Esophagus muscularis mucosa (tissue), 4 donors: ENCODE measurements at places on chromosomes 1 and 21. TPM values are rescaled to one million over a fixed set of nuclear protein-coding genes. Genes with fewer than 3 reads are reported as not detected.

GRCh38 chr1:112798292-112798691 is 83.2 kb upstream of the PPM1J start:
- no peaks in the 10 kb centered on the region for H3K36me3 ChIP-seq
- DNase-seq, result no peak
- no peaks in the 10 kb centered on the region for H3K27me3 ChIP-seq
- H3K4me3 ChIP-seq, result no peak overlapping the region

DNA sequence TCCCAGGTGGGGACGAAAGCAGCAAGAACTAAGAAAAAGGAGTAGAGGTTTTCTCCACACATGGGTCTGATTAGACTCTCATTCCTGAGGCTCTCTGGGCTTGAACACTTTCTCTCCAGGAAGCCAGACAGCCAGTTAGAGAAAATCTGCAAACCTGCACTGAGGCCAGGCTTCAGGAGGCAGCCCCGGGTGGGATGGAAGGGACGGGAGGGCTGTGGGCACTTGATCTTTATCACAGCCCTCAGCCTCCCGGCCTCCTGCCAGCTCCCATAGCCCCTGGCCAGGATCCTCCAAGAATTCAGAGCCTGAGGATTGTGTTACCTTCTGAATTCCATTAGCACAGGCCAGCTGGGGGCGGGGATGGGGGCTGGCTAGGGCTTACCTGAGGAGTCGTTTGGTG is 40.1 kb downstream of the SERTAD4 start:
- DNase-seq, result no peak
- H3K4me3 ChIP-seq, result no peak overlapping the region
- H3K27ac ChIP-seq, result no peak overlapping the region
- no peaks in the 10 kb centered on the region for H3K4me1 ChIP-seq

The PLA2G2F gene
- total RNA-seq, result not detected

DNA sequence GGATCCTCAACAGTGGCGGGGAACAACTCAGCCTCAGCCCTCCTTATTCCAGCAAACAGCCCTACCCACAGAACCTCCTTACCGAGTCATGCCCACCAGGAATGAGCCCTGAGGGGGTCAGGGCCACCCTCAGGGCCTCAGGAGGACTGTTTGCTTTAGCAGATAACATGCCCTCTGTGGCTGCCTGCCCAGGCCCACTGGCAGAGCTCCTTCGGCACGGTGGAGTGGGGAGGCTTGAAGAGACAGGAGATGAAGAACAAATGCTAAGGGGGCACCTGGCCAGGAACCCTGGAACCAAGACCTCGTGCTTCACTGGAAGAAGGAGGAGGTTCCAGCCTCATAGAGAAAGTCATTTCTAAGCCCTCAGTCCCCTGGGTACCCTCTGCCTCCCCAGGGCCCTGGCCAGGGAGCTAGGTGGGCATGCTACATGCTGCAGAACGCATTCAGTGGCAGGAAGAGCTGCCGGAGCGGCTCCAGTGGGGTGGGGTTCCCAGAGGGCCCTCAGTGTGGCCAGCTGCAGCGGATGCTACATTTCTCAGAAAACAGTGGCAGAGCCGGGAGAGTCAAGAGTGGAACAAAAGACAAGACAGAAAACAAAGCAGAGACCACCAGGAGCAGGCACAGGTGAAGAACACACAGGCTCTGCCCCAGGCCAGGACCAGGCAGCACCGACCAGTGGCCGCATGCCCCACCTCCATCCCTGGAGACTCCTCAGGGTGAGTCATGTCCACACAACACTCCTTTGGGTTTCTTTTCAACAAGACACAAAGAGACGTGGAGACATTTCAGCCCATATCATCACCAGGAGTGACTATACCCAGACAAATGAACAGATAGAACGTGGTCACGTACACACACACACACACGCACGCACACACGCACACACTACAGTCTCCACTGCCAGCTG is 39.8 kb downstream of the RIMS3 start:
- H3K27me3 ChIP-seq, result no peaks in the 10 kb centered on the region
- no peak for DNase-seq
- H3K36me3 ChIP-seq, result no peaks in the 10 kb centered on the region
- H3K27ac ChIP-seq, result no peak overlapping the region

The HES3 gene
- not detected for total RNA-seq

GRCh38 chr1:101026430-101026788 is 825 bp upstream of the DPH5 start:
- peaks cover 22% of the 10 kb centered on the region for H3K4me1 ChIP-seq
- H3K27ac ChIP-seq, result peak overlapping the region; percentile 88
- no peak for DNase-seq
- H3K27me3 ChIP-seq, result no peaks in the 10 kb centered on the region

DNA sequence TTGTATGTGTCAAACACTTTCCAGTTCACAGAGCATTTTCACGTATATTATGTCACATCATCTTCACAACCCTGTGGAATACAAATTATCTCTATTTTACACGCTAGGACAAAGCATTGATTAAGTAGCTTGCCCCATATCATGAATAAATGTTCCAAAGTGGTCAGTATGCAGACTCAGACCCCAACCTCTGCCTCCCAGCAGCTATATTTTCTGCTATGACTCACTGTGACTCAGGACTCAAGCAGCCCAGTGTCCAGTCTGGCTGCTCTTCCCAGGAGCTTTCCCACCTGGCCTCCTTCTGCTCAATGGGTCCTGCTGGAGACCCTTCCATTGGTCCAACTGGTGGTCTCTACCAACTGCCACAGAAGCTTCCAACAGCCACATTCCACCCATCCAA is 56.0 kb upstream of the RAP1A start:
- peaks cover 14% of the 10 kb centered on the region for H3K4me1 ChIP-seq
- H3K27ac ChIP-seq, result no peak overlapping the region
- no peak overlapping the region for H3K4me3 ChIP-seq
- H3K36me3 ChIP-seq, result no peaks in the 10 kb centered on the region

DNA sequence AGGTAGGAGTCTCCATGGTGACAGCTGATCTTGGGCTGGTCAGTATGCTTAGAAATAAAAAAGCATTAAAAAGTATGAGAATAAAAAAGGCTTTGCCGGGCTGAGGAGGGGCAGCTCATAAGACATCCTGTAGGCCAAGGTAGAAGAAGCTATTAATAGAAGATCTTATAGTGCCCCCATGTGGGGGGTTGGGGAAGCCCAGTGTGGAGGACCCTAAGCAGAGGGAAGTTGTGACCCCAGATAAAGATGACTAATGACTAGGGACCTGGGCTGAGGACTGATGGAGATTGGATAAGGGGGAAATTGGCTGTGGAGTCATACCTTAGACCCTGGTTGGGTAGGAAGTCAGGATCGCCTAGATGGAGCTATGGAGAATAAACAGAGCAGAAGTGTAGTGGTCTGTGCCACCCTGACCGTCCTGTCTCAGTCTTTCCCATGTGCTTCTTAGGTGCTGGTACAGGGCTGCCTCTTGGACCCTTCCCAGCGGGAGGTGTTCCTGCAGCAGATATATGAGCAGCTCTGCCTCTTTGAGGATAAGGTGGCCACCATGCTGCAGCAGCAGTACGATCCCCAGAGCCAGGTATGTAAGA is 25.0 kb downstream of the SZT2 start:
- H3K4me1 ChIP-seq, result no peaks in the 10 kb centered on the region
- H3K4me3 ChIP-seq, result no peak overlapping the region
- no peaks in the 10 kb centered on the region for H3K27me3 ChIP-seq
- H3K36me3 ChIP-seq, result peaks cover 64% of the 10 kb centered on the region
- no peak for DNase-seq

GRCh38 chr21:46082963-46083790 is 14.7 kb upstream of the COL6A2 start:
- H3K27ac ChIP-seq, result peak overlapping the region; percentile 5
- DNase-seq, result peak; percentile 86
- H3K36me3 ChIP-seq, result no peaks in the 10 kb centered on the region
- no peaks in the 10 kb centered on the region for H3K27me3 ChIP-seq
- H3K4me1 ChIP-seq, result peaks cover 22% of the 10 kb centered on the region

DNA sequence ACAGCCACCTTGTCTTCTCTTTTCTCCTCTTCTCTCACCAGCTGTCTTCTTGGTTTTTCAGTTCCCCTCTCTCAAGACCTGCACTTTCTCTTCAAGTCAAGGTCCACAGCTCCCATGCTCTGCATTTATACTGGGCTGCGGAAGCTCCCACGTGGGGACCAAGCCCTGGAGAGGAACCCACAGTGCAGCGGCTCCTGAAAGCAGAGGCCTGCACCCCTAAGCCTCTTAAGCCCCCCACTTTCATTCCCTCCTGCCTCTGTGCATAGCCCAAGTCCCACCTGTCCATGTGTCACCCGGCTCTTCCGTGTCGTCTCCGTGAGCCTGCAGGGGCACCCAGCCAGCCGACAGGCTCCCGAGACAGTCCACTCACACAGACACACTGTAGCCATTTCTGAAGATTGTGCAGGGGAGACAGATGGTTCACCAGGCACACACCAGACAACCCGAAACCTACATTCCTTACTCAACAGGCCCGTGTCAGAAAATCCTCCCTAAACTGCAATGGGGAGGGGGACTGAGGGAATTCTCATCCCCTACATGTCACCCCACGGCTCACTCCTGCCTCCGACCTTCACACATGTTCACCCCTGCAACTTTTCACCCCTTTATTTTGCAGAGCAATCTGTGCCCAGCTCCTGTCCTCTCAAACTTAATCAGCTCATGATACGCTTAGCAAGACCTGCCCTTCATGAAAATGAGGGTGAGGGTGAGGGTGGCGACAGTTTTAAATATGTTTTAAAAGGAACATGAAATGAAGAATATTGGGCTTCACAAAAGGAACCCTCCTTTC is 6.3 kb downstream of the MX2 start:
- no peak for DNase-seq
- H3K36me3 ChIP-seq, result no peaks in the 10 kb centered on the region
- no peaks in the 10 kb centered on the region for H3K27me3 ChIP-seq
- H3K4me3 ChIP-seq, result no peak overlapping the region
- peaks cover 9% of the 10 kb centered on the region for H3K4me1 ChIP-seq
- peak overlapping the region; percentile 51 for H3K27ac ChIP-seq

DNA sequence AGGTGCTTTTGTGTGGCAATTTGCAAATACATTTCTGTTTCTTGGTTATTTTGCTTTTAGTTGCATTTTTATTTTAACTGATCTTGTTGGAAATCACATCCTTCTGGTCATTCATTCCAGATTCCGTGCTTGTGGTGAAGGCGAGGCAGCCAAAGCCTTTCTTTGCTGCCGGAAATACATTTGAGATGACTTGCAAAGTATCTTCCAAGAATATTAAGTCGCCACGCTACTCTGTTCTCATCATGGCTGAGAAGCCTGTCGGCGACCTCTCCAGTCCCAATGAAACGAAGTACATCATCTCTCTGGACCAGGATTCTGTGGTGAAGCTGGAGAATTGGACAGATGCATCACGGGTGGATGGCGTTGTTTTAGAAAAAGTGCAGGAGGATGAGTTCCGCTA is 34.8 kb upstream of the CD101 start:
- no peak overlapping the region for H3K27ac ChIP-seq
- peaks cover 24% of the 10 kb centered on the region for H3K4me1 ChIP-seq
- no peak overlapping the region for H3K4me3 ChIP-seq
- H3K27me3 ChIP-seq, result no peaks in the 10 kb centered on the region

DNA sequence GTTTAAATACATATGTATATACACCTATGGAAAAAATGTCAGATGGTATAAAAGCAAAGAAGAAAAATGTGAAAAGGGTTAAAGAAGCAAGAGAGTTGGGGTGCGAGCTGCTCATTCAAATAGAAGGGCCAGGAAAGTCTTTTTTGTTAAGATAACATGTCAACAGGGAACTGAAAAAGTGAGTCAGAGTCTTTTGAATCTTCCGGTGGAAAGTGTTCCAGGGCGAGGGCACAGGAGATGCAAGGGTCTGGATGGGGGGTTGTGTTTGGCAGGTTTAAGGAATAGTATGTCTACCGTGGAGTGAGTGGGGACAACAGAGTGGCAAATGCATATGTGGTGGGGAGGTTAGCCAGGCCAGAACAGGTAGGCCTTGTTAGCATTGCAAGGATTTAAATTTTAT is 22.2 kb upstream of the GNG12 start:
- H3K27ac ChIP-seq, result no peak overlapping the region
- no peaks in the 10 kb centered on the region for H3K27me3 ChIP-seq
- no peak for DNase-seq
- peaks cover 11% of the 10 kb centered on the region for H3K4me1 ChIP-seq

DNA sequence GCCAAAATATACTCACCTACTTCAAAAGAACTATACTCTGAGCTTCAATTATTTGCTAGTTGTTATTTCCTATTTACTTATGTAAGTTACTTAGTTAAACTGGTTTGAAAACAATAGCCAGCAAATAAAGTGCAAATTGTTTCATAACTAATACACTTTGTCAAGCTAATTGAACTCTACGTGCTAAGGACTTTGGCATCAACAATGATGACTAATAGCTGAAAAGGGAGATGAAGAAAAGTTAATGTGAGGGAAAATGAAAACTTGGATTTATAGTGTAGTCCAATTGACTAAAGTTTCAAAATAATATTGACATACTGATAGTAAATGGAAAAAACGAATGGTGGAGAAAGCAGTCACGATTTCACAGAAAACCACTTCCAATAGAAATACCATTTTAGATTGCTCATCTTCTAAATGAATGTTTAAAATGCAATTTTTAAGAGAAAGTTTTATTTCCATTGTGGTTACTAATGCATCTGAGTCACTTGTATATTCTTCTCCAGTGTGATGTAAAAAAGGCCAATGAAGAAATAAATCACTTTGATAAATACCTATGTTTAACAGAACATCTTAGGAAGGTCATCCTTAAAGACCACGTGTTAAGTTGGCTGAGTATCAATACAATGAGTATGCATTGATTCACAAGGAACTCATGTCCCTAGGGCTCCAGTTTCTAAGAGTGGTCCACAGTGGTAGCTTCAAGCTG is 455.2 kb downstream of the LTN1 start:
- no peaks in the 10 kb centered on the region for H3K27me3 ChIP-seq
- H3K4me1 ChIP-seq, result peaks cover 4% of the 10 kb centered on the region
- no peaks in the 10 kb centered on the region for H3K36me3 ChIP-seq

- H3K27me3 ChIP-seq, result no peaks in the 10 kb centered on the region
- no peaks in the 10 kb centered on the region for H3K36me3 ChIP-seq
- DNase-seq, result no peak
- H3K4me1 ChIP-seq, result no peaks in the 10 kb centered on the region
- H3K27ac ChIP-seq, result no peak overlapping the region
- H3K4me3 ChIP-seq, result no peak overlapping the region
Observed at GRCh38 chr1:195701149-195701548, 907.1 kb downstream of the KCNT2 start.

The TSSK3 gene
- total RNA-seq, result 3.7 TPM

The RBM11 gene
- total RNA-seq, result 0.83 TPM

DNA sequence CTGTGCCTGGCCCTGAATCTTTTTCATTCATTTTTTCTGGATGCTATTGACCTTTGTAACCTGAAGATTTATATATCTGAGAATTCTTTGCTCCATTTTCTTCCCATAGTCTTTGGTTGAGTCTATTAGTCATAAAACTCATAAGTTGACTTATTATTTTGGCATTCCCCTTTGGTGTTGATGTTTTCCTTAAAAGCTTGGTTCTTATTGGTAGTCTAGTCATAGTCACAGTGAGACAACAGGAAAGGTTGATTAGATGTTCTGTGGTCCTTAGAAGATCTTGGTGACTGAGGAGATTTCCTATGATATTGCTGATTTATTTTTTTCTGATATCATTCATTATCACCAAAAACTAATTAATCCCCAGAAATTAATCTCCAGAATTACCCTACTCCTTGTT is 86.2 kb downstream of the PTPRC start:
- no peak overlapping the region for H3K27ac ChIP-seq
- DNase-seq, result no peak
- no peaks in the 10 kb centered on the region for H3K36me3 ChIP-seq
- no peaks in the 10 kb centered on the region for H3K27me3 ChIP-seq
- no peaks in the 10 kb centered on the region for H3K4me1 ChIP-seq

The HSPA6 gene
- 6.5 TPM for total RNA-seq
